ENCODE measurements at places on chromosomes 1 and 21. TPM values are rescaled to one million over a fixed set of nuclear protein-coding genes. Genes with fewer than 3 reads are reported as not detected.

AADACL4 gene
- not detected for total RNA-seq

DNA sequence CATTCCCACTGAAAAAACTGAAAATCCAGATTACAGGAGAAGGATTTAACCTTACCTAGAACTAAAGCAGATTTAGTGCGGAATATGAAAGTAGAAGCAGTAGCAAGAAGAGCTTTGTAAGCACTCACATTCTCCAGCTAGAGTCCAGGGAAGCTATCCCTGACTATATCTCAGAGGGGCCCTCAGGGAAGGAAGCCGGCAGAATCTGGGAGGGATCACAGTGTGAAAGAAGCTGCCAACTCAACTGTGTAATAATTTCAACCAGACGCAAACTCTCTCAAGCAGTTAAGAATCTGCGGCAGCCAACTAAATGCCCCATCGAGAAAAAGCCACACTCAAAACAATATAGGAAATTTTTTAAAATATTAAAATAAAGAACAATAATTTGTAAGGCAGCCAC, 163.8 kb downstream of the EIF4G3 start:
- H3K27ac ChIP-seq = no peak overlapping the region
- DNase-seq = no peak
- H3K4me1 ChIP-seq = no peaks in the 10 kb centered on the region
- H3K4me3 ChIP-seq = no peak overlapping the region
- no peaks in the 10 kb centered on the region for H3K36me3 ChIP-seq
- no peaks in the 10 kb centered on the region for H3K27me3 ChIP-seq

DNA sequence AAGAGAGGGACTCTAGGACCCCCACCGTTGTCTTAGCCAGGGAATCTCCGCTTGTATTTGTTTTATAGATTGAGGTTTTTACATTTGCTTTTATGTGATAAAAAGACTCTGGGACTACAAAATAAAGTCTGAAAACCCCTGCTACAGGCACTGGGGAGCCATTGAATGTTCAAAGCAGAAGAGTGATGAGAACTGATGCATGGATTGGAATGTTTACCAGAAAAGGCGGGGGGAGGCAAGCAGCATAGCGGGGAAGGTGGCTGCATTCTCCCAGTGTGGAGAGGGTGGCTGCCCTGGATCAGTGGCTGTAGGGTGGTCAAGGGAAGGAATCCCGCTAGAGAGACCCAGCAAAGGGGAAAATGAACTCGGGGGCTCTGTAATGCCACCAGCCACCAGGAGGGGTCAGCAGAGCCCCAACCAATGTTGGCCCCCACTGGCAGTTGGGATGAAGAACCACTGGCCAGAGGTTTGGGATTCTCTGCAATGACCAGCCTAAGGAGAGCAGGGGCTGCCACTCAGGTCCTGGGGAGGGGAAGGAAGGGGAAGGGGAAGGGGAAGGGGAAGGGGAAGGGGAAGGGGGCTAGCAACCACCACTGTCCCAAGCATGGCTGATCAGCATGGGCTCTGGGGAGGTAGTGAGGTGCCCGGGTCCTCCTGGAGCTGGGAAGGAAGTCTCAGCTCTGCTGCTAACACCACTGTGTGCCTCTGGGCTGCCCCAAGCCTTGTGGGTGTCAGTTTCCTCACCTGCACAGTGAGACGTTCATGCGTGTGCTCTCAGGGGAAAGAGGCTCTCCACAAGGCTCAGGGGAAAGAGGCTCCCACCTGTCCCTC, 19.2 kb upstream of the PEF1 start:
- H3K4me1 ChIP-seq = no peaks in the 10 kb centered on the region
- H3K27me3 ChIP-seq = no peaks in the 10 kb centered on the region
- H3K36me3 ChIP-seq = no peaks in the 10 kb centered on the region
- no peak overlapping the region for H3K27ac ChIP-seq
- H3K4me3 ChIP-seq = no peak overlapping the region

DNAJC28 gene
- total RNA-seq = 0.17 TPM

CD1B gene
- total RNA-seq = not detected

DNA sequence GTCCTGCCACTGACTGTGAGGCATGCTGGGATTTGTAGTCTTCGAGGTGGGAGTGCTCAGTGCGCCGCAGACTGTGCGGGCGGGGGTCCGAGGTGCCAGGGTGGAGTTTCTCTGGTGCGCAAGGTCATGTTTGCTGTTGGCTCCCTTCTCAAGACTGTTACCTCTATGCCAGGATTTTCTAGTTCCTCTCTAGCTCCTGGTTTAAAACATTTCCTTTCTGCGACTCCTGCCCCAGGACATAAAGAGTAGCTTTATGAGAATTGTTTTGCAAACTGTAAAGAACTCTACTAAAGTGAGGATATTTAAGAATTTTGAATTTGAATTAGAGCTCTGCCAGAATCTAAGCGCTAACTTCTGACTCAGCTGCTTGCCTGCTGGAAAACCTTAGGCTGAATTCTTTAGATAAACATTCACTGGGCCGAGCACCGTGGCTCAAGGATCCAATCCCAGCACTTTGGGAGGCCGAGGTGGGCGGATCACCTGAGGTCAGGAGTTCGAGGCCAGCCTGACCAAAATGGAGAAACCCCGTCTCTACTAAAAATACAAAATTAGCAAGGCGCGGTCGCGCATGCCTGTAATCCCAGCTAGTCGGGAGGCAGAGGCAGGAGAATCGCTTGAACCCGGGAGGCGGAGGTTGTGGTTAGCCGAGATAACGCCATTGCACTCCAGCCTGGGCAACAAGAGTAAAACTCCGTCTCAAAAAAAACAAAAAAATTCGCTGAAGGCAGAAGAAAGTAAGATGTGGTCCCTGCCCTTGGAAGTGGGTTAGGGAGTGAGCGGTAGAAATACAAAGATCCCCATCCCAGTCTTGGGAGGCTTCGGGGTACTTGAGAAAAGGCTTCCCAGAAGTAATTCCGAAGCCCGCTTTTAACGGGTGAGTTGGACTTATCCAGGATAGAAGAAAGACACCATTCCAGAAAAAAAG, 992 bp upstream of the USP48 start:
- H3K36me3 ChIP-seq = no peaks in the 10 kb centered on the region
- peak overlapping the region; percentile 100 for H3K27ac ChIP-seq
- no peak for DNase-seq
- peaks cover 29% of the 10 kb centered on the region for H3K4me1 ChIP-seq
- H3K27me3 ChIP-seq = no peaks in the 10 kb centered on the region
- peak overlapping the region; percentile 95 for H3K4me3 ChIP-seq

C1orf210 gene
- total RNA-seq = not detected

- peaks cover 13% of the 10 kb centered on the region for H3K36me3 ChIP-seq
- H3K27ac ChIP-seq = no peak overlapping the region
- no peaks in the 10 kb centered on the region for H3K27me3 ChIP-seq
- no peaks in the 10 kb centered on the region for H3K4me1 ChIP-seq
These were observed 17.2 kb upstream of the NPHP4 start for GRCh38 chr1:6009120-6010040.

MYOG gene
- not detected for total RNA-seq

Measured in CD4-positive, CD25-positive, alpha-beta regulatory T cell (primary cell).